ENCODE measurements at places on chromosomes 12 and 14. TPM values are rescaled to one million over a fixed set of nuclear protein-coding genes. Genes with fewer than 3 reads are reported as not detected.

Gene GPR84
- total RNA-seq: not detected

Gene PLCZ1
- not detected for total RNA-seq

Gene OASL
- total RNA-seq: 1.2 TPM

Gene OAS3
- total RNA-seq: 2.6 TPM

Gene CLSTN3
- total RNA-seq: 9.5 TPM

Gene OR8S1
- total RNA-seq: not detected

Gene MIS18BP1
- 24.1 TPM for total RNA-seq

Gene GNPNAT1
- 16.7 TPM for total RNA-seq

Gene NANOG
- not detected for total RNA-seq

Gene CEBPE
- total RNA-seq: not detected

Gene OTUB2
- total RNA-seq: 1.5 TPM

Gene PSMA3
- 80.1 TPM for total RNA-seq

Gene KRT82
- not detected for total RNA-seq

DNA sequence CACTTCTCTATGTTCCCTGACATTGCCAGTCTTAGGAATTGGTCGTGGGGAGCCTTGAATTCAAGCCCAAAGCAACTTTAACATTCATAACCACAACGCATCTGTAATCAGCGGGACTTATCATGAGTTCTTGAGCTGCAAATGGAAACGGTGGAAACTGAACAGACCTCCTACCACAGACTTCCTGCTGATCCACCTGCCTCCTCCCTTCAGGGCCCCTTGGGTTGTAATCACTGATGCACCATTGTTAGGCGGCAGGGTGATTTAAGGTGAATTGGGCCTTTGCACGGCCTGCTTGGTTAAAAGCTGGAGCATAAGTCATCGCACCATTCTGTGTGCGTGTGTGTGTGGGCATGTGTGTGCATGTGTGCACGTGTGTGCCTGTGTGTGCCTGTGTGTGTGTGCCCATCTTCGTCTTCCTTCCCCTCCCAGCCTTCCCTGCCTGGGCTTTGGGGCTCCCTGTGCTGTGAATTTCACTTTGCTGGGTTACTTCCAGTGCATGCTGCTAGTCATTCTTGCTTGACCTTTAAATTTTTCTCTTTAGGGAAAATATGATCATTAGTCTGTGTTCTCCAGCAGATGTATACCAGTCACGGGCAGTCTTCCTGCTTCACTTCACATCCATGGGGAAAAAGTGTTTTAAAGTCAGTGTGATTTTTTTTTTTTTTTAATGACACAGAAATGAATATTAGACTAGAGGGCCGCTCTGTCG lies 29.1 kb downstream of the CHST11 start:
- no peak for DNase-seq

GRCh38 chr14:51716610-51717009 lies 64.9 kb downstream of the FRMD6 start:
- DNase-seq: no peak

DNA sequence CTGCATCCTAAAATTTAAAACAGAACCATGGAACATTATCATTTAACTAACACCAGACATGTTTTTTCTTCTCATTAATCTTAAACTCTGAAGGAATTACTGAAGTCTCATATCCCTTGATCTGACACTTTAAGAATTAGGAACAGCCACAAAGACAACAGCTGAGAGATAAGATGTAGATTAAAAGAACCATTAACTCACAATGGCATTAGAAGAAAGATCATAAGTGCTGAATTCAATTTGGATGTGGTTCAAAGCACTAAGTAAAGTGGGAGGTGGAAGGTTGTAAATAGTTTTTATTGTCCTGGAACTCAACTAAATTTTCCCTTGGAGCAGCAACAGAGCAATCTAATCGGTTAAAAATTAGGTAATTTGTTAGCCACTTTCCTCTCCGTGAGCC lies 199.0 kb upstream of the ATP2B1 start:
- DNase-seq: no peak

DNA sequence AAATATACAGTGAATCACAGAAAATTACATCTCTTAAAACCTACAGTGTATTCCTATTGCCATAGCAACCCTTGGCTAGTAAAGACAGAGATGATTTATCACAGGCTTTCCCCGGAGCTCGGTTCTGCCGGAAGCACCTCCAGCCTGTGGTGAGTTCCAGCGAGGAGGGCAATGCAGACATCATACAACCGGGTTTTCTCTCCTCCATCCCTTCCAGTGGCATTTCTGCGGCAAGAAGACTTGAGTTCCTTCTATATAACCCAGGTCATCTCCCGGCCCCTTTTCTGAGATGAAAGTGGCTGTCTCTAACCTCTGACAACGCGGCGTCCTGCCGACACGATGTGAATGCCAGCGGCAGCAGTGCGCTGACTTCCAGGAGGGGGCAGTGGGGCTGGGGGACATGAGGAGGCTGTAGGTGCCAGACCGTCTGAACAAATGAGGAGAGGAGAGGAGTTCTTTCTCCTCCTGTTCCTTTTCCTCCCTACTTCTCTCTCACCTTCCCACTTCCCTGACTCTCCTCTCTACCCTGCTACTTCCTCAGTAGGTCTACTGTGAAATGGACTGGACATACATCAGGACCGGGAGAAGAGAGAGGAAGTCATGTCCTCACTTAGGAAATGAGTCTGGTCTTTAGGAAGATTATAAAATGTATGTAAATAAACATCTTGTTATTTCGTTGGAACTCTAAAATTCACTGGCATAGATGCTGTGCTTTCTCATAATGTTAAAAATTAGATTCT lies 68.6 kb upstream of the MAX start:
- DNase-seq: peak; percentile 89

DNA sequence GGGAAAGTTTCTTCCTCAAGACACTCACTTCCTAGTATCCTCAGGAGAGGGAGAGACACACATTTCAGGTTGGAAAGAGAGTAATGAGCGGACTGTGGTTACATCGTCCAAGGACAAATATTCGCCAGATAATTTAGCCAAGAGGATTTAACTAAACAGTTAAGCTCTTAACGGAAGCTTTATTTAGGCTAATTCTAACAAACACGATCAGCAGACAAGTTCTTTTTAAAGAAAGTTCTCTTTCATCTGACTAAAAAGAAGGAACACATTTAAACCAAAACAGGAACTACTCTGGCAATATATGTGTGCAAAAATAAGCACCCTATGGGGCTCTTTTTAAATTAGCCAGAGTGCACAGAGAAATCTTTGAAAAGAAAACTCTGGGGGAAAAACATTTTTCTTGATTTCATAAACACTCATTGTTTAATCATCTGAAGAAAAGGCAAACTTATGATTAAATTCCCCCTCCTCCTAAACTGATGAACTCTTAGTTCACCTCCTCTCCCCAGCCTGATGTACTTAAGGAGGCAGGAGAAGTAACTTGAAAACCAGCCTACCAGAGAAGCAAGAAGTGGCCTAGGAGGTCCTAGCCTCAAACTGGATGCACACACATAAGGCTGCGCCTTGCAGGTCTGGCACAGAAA lies 13.3 kb upstream of the BTG1 start:
- DNase-seq: peak; percentile 9

DNA sequence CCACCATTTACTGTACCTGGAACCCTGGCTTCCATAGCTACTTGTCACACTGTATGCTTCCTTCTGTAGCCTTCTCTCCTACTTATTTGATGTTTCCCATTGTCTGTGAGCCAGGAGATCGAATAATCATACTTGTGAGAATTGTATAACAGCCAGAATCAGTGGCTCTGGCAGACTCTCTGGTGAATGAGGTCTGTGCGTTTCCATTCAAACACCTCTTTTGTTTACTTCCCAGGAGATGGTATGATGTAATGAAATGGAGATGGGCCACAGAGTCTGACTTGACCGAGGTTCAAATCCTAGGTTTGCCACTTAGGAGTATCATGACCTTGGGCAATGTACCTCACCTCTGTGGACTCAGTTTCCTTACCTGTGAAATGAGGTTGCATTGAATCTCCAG lies 35.7 kb upstream of the CLMN start:
- DNase-seq: no peak

DNA sequence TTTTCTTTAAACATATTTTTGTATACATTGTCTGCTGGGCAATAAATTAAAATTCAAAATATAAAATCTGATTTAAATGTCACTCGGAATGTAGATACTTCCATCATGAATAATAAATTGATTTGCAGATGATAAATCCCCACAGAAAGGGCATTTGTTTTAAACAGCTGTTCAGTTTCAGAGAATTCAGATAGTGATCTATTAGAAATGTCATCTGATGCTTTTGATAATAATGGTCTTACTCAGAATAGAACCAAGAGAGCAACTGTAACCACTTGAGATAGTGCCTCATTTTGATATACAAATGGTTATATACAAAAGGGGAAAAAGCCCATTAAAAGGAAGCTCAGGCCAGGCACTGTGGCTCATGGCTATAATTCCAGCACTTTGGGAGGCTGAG lies 43.4 kb downstream of the CDK17 start:
- no peak for DNase-seq

DNA sequence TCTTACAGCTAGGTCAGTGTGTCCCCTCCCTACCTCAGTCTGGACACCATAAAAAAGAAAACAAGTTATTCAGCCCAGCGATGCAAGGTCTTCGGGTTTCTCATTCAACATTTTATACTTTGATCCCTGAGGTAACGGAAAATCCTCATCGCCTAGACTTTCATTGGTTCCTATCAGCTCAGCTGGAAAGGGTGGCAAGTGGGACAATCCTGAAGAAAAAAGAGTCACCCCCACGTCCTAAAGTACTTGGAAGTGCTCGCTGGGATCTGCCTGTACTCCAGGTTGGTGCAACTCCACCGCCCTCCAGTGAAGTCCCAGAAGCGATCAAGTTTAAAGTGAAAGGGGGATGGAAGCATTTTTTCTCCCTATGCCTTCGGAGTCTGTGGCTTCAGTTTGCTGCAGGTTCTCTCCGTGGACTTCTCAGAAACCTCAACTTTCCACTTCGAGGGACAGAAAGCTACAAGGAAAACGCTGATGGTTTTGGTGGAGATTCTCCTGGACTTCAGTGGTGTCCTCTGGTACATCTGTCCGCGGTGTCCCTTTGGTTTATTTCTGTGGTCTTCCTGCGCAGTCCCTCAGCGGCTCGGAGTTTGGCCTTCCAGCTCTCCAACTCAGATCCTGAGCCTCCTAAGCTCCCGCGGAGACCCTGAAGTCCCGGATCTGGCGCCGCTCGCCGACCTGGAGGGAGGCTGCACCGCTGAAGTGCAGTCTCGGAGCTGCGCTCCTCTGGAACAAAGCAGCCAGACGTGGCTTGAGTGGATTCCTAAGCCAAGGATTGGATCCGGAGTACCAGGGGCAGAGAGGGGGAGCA lies 1.8 kb upstream of the LRFN5 start:
- peak; percentile 87 for DNase-seq

- peak; percentile 27 for DNase-seq
Measured at GRCh38 chr14:71327691-71328090, 420.4 kb downstream of the PCNX1 start.

- no peak for DNase-seq
Measured at GRCh38 chr14:105993814-105994213, 467.4 kb downstream of the TMEM121 start.

GRCh38 chr14:95237121-95237957 lies 80.0 kb upstream of the DICER1 start:
- DNase-seq: no peak

- no peak for DNase-seq
Measured at GRCh38 chr12:113911971-113912759, 54.0 kb downstream of the RBM19 start.

DNA sequence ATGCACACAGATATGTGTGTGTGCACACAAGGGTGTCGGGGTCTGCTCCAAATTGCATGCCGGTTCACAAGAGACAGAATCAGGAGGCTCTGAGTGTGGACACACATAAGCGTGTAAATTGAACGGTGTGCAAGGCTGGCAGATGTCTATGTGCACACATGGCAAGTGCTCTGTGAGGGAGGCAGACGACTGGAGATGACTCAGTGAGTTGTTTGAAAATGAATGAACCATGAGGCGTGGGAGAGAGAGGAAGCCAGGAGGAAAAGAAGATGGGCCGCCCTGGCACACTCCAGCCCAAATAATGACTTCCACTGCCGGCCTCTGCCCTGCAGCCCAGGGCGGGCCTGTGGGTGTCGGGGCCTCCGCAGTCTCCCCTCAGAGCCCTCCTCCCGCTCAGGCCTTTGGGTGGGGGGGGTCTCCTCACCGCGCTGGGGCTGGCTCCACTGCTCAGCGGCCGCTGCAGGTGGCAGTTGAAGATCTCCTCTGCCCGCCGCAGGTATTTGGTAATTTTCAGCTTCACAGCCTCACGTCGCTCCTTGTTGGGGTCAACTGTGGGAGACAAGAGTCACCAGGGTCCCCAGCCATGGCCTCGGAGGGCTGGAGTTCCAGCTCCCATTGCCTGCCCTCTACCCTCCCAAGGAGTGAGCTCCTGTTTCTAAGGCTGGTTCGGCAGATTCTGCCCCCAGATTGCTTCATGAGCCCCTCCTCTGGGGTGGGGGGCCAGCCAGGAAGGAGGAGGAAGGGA lies 3.5 kb downstream of the RPS6KL1 start:
- peak; percentile 54 for DNase-seq

- peak; percentile 91 for DNase-seq
Measured at GRCh38 chr14:52906141-52906601, 44.7 kb downstream of the FERMT2 start.

DNA sequence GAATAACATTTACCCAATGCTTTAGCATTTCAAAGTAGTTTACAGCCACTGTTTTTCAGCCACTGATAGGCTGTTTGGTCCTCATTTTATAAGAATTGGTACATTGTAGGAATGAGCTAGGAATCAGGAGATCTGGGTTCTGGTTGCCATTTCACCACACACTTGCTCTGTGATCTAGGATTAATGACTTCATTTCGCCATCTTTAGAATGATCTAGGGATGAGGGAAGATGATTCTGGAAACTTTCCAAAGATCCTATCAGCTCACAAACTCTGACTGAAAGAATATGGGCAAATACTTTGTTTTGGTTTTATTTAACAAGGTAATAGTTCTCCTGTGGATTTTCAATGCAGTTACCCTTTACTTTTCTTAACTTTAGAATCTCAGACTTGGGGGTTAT lies 155.0 kb downstream of the GCH1 start:
- DNase-seq: no peak

DNA sequence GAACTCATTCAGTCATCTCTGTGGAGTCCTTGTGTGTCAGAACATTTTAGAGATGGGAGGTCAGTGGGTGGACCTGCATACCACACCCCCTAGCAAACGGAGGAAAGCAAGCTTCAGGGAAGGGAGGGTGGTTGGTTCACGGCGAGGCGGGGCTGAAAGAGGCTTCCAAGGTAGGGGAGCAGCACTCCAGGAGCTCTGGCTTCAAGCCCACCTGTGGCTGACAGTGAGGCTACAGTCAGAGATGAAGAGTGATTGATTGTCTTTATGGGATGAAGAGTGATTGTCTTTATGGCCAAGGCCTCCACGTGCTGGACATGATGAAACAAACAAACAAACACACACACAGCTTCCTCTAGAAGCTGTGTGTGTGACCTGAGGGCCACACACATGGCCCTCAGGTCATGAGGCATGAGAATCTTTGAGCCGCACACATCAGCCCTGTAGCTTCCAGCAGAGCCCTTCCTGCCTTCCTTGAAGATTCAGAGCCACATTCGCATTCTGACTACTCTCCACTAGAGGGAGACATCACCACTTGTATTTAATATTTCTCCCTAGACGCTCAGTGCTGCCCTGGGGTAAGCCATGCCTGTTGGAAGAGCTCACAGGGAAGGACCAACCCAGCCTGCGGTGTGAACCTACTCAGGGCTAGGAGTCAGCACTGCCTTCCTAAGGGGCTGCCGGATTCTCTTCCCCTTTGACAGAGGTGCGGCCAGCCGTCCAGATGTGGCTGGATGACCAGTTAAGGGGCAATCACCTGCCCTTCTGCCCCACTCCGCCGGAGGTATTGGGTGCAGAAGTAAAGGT lies 54.4 kb upstream of the KCNA1 start:
- peak; percentile 61 for DNase-seq

Data from fibroblast of lung (primary cell).